ENCODE measurements at places on chromosomes 6 and 20. TPM values are rescaled to one million over a fixed set of nuclear protein-coding genes. Genes with fewer than 3 reads are reported as not detected.

SENP6 gene
- total RNA-seq = 68.9 TPM

CRISP3 gene
- total RNA-seq = not detected

TBC1D32 gene
- 3.0 TPM for total RNA-seq

DNA sequence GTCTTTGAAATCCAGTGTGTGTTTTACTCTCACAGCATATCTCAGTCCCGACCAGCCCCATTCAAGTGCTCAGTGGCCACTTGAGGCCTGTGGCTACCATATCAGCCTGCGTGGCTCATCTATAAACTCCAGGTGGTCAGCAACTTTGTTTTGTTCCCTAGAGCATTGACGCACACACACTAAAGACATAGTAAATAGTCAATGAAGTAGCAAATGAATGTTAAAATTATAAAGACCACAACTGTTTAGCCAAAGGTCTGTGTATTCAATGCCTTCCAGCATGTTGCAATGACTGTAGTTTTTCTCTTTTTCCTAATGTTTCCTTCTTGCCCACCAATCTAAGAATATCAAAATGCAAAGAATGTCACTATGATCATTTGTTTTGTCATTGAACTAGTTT, 238.2 kb upstream of the ZNF217 start:
- no peak overlapping the region for H3K4me3 ChIP-seq
- H3K4me1 ChIP-seq = peaks cover 29% of the 10 kb centered on the region
- no peak for DNase-seq
- no peaks in the 10 kb centered on the region for H3K36me3 ChIP-seq
- H3K27me3 ChIP-seq = no peaks in the 10 kb centered on the region

- no peak overlapping the region for H3K27ac ChIP-seq
- H3K4me3 ChIP-seq = no peak overlapping the region
- H3K27me3 ChIP-seq = no peaks in the 10 kb centered on the region
- DNase-seq = no peak
These were observed 40.7 kb downstream of the PYGB start for GRCh38 chr20:25288291-25289181.

ESF1 gene
- 16.3 TPM for total RNA-seq

DNA sequence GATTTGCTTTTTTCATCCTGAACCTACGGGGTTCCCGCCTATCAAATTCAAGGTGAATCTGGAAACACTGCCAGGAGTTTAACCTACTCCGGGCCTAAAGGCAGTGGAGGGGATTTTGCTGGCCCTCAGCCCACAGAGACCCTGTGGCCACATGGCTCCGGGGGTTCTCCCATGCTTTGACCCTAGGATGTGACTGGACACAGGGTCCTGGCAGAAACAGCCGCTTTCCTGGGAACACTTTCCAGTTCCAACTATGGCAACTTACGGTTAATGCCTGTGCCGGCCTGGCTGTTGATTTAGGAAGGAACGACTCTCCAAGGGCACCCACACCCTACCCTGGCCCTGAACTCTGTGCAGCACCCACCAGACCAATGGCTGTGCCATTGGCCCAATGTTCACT, 141.7 kb upstream of the RPS6KA2 start:
- H3K27me3 ChIP-seq = peaks cover 4% of the 10 kb centered on the region
- no peak overlapping the region for H3K4me3 ChIP-seq
- H3K27ac ChIP-seq = no peak overlapping the region
- H3K4me1 ChIP-seq = no peaks in the 10 kb centered on the region
- DNase-seq = no peak

GRCh38 chr20:38113401-38114325, 51.4 kb downstream of the TGM2 start:
- peak overlapping the region; percentile 6 for H3K27ac ChIP-seq
- H3K4me3 ChIP-seq = no peak overlapping the region
- H3K27me3 ChIP-seq = no peaks in the 10 kb centered on the region
- DNase-seq = peak; percentile 41

SLC22A16 gene
- not detected for total RNA-seq

C20orf141 gene
- not detected for total RNA-seq

TRAPPC3L gene
- 0.26 TPM for total RNA-seq

DNA sequence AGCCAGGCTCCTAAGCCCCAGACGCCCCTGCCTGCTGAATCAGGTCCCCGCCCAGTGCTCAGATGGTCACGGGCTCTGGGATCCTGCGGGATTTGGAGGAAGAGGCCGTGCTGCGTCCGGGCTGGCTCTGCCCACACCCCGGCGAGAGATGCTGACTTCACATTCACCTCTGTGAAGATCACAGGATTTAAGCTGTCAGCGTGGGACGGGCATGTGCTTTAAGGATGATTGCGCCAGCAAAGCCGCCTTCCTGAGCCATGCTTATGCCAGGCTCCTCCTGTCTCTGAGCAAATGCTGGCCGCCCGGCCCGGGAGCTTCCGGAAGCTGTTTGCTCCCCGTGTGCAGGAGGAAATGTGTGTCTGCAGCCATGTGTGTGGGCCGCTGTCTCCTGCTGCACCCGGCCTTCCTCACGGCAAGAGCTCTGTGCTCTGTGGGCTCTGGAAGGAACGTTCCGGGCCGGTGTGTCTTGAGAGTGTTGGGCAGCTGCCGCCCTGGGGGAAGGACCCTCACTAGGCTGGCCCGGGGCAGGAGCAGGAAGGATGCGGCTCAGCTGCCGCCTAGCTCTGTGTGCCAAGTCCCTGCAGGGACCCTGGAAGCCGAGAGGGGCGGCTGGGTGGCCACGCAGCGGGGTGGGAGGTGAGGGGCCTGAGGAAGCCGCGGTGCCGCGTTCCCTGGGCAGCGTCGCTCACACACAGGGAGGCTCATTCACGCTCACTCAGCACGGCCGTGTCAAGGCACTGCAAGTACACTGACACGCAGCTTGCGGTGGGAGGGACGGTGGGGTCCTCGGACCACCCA, 19.0 kb upstream of the BHLHE23 start:
- peaks cover 43% of the 10 kb centered on the region for H3K27me3 ChIP-seq
- H3K27ac ChIP-seq = no peak overlapping the region
- H3K36me3 ChIP-seq = no peaks in the 10 kb centered on the region
- DNase-seq = no peak
- no peak overlapping the region for H3K4me3 ChIP-seq
- no peaks in the 10 kb centered on the region for H3K4me1 ChIP-seq

GRCh38 chr6:40755749-40756452, 168.7 kb upstream of the LRFN2 start:
- no peaks in the 10 kb centered on the region for H3K36me3 ChIP-seq
- no peaks in the 10 kb centered on the region for H3K4me1 ChIP-seq
- H3K27me3 ChIP-seq = no peaks in the 10 kb centered on the region

All from heart right ventricle (tissue), 16 donors.